ENCODE measurements at places on chromosomes 12 and 14.

DNA sequence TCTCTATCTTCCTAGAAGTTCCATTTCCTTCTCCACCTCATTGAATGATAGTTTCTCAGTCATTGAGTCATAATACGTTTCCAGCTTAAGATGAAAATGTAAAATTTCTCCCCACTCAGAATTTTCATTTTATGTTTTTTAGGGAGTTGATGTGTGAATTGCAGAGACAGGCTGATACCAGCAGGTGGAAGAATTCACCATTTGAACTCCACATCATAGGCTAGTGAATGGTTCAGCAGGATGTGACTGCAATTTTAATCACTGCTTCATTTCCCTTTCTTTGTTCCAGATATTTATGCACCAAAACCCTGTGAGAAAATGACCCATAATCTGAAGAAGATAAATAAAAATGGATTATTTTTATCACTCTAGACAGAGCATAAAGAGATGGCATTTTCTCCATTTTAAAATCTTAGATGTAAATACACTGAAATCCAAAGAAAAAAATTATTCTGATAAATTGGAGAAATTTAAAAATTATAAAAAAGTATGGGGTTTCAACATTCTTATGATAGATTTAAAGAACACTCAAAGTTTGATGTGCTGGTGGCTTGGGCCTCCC lies 10.6 kb upstream of the PYGL start:
- no peak for DNase-seq

DNA sequence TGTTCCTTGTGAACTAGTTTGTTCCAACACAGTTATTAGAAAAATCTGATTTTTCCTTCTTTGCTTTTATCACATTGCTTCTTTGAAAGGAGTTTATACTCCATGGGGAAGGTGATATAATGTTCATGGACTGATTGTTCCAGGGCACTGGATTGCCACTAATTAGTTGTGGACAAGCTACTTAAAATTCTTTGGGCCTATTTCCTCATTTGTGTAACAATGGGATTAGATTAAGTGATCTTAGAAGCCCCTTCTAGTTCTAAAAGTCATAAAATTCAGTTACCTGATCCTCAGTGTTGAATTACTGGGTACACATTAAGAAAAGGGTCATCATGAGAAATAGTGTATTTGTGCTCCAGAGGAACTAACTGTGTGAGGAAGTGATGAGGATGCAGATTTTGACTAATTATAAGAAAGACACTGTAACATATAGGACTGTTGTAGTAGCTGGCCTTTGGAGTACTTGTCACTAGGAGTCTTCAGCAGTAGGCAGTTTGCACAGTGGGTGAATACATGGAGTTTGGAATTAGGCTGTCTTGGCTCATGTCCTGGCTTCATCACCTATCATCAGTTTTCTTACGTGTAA lies 82.2 kb downstream of the MIA2 start:
- no peak for DNase-seq

DNA sequence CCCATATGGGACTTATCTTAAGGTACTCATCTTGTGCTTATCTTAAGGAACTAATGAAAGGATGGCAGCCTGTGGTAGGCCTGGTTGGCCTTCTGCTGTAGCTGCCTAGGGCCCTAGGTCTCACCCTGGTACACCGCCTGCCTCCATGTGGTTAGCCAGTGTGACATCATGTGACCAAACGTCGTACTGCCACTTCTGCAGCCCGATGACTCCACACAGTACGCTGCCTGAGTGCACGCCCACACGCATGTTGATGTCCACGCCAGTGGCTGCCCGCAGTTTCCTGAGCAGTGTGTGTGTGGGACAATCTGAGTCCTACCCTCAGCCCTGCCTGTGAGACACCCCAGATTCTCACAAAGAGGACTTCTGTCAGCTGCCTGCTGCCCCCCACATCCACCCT lies 5.1 kb downstream of the ADCY4 start:
- DNase-seq = no peak

DNA sequence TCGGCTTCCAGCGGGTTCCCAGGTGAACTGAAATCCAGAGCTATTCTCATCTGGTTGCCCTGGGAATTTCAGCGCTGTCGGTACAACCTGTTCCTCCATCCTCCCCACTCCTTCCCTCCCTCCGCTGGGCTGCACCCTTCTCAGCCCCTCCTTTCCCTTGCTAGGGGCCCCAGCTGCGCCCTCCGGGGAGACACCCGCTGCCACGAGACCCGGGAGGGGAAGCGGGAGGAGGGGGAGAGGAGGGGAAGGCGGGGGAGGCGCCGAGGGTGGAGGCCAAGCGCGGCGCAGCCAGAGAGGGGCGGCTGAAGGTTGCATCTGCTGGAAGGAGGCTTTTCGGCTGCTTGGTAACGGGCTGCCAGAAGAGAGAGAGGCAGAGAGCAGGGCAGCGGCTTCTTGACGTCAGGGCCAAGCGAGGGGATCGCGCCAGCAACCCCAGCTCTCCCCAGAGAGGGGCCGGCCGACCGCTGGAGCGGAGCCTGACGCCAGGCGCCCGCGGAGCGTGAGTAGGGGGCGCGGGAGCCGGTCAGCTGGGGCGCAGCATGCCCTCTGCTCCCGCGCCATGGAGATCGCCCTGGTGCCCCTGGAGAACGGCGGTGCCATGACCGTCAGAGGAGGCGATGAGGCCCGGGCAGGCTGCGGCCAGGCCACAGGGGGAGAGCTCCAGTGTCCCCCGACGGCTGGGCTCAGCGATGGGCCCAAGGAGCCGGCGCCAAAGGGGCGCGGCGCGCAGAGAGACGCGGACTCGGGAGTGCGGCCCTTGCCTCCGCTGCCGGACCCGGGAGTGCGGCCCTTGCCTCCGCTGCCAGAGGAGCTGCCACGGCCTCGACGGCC lies at the start of gene KCNA5:
KCNA5 (plus strand) TSS at position 291 of the 831 bp plus-strand sequence; CDS start at position 560, 269 bp downstream.
- DNase-seq = no peak

DNA sequence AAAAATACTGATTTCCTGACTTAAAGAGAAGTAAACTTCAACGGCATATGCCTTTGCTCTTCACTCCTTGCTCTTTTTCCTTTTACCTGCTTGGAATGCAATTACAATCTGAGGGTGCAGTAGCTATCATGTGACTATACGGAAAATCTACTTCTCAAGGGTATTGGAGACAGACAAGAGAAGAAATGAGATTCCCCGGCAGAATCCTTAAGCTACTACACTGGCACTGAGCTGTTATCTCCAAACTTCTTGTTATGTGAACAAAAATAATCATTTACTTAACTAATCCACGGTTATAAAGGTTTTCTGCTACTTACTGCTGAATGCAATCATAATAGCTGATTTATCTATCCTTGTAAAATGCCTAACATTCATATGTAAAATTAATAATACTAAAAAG lies 118.0 kb upstream of the IFNG-AS1 start:
- DNase-seq = no peak

GRCh38 chr12:108772891-108773797 lies 41.8 kb upstream of the CORO1C start:
- DNase-seq = no peak

GRCh38 chr12:99059824-99060511 lies 414.9 kb downstream of the APAF1 start:
- DNase-seq = no peak

- DNase-seq = no peak
Measured at GRCh38 chr14:53461858-53462257, 308.7 kb upstream of the DDHD1 start.

- no peak for DNase-seq
Measured at GRCh38 chr14:24076302-24076601, 4.9 kb downstream of the CPNE6 start.

DNA sequence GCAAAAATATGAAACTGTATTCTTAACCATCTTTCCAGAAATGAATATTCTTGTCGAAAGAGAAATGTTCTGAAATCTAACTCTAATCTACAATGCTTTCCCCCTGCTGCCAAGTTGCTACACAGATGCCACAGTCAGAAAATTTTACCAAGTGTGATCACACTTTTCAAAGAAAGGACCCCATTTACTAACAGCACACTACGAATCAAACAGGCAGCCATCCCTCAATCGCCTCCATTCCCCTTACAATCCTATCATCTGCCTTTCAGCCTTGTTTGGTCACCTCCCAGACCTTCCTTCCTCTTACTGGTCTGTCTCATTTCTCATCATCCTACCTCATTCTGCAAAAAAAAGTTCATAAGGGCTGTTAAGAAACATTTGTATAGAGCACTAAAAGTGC lies 190.1 kb downstream of the MED13L start:
- no peak for DNase-seq

DNA sequence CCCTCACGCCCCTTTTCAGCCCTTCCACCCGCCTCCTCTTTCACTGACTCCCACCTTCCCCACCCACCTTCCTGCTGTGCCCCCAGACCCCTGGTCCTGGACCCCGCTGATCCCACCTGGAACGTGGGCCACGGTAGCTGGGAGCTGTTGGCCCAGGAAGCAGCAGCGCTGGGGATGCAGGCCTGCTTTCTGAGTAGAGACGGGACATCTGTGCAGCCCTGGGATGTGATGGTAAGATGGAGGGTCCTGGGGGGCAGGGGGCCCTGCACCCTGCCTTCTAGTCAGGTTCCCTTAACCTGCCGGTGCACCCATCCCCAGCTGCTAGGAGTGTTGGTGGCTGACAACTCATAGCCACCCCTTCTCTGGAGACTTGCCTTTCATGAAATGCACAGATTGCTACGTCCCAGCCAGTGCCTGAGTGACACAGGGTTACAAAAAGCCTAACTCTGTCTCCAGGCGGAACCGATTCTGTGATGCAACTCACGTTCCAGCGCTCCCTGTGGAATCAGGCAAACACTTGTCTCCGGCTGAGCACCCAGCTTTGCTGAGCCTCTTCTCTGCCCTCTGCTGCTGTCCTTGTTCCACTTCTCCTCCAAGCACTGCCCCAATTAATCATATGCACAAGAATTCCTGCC lies 15.0 kb upstream of the OAS2 start:
- no peak for DNase-seq

GRCh38 chr12:26935636-26936378 lies 2.0 kb downstream of the INTS13 start:
- no peak for DNase-seq

- DNase-seq = no peak
Measured at GRCh38 chr14:101556131-101556530, 5.2 kb upstream of the DIO3 start.

GRCh38 chr14:67620217-67620785 lies 581 bp downstream of the ARG2 start:
- no peak for DNase-seq

DNA sequence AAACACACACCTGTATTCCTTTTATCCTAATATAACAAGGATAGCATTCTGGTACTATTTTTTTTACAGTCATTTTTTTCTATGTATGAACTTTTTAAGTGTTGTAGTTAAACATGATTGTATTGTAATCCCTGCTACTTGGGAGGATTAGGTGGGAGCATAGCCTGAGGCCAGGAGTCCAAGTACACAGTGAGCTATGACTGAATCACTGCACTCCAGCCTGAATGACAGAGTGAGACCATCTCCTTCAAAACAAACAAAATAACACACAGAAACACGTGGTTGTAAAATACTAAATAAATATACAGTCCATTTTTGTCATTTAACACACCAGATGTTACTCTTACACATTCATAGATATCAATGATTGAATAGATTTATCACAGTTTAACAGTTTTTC lies 56.9 kb downstream of the MAP4K5 start:
- no peak for DNase-seq

DNA sequence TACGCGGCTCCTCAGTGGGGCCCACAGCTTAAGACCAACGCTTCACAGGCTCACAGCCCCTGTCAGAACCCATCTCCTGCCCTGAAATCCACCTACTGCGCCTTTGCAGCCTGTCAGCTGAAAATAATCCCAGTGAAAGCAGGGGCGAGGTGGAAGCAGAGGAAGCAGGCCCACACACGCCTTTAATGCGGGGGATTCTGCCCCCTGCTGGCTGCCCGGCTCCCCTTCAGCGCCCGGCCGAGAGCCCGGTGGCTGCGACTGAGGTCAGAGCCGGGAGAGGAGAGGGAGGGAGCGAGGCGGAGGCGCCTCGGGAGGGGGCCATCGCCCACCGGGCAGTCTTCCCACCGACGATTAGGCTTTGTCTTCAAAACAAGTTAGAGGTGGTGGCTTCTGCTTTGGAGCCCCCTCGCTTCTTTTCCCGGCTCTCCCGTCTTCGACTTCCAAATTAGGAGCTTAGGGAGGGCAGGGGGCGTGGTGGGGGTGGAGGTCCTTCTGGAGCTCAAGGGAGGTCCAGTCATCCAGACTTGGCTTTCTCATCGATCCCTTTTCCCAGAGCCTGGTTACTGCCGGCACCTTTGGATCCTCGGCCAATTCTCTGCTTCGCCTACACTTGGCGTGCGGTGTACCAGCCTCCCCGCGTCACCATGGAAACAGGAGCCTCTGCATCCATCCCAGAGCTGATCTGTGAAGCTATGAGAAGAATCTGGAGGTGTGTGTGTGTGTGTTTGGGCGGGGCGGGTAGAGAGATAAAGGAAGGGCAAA lies 25.2 kb upstream of the RND1 start:
- DNase-seq = peak; percentile 49

DNA sequence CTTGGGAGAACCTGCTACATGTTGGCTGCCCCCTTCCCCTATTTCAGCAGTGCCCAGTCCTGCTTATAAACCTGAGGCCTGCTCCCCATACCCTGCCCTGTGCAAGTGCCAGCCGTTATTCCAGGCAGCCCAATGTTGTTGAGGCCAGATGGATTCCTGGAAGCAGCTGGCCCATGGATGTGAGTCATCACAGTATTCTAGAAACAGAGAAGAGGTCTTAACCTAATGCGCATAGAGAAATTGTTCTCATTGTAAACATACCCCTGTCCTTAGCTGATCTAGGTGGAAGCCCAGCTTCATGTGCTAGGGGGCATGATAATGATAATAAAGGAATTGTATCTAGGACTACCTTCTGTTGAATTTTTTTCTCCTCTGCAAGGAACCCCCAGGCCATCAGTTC lies 69.7 kb downstream of the TSPAN11 start:
- DNase-seq = no peak

- DNase-seq = no peak
Measured at GRCh38 chr12:101829639-101830366, 956 bp downstream of the GNPTAB start.

GRCh38 chr14:89921346-89921745 lies 33.2 kb downstream of the EFCAB11 start:
- no peak for DNase-seq

GRCh38 chr14:89955022-89955744 lies 544 bp upstream of the TDP1 start:
- no peak for DNase-seq
